ENCODE measurements at places on chromosomes 13 and 19.
A peak's percentile ranks its signal among the peaks of the same experiment; 100 is the strongest.

DNA sequence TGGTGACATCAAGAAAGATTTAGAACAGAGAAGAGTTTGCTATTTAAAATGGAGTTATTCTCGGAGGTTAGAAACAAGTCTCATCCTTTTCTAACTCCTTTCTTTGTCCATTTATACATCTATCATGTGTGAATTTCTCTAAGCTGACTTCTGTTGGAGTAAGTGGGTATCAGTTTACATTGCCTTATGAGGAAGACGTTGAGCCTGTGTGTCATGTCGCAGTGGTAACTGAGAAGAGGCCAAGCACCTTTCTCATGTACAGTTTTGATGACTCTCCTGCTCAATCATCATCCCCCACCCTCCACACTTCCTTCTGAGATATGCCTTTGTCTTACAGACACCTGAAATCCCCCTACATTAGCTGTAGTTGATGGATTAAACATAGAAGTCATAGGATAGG is 624.8 kb downstream of the LIG4 start:
- no peak for DNase-seq

DNA sequence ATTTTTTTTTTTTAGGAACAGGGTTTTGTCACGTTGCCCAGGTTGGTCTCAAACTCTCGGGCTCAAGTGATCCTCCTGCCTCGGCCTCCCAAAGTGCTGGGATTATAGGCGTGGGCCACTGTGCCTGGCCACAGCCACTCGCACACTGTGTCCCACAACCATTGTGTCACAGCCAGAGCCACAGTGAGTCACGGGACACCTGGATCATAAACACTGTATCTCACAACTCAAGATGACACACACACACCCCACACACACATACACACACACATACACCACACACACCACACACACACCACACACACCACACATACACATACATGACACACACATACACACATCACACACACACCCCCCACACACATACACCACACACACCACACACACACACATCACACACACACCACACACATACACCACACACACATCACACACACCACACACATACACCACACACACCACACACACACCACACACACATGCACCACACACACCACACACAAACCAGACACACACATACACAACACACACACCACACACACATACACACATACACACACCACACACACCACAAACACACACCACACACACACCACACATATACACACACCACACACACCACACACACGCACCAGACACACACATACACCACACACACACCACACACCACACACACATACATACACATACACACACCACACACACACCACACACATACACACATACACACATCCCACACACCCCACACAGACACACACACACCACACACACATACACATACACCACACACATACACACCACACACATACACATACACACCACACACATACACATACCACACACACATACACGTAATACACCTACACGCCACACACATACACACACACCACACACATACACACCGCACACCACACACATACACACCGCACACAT is 16.2 kb downstream of the ELAVL3 start:
- no peak for DNase-seq

DNA sequence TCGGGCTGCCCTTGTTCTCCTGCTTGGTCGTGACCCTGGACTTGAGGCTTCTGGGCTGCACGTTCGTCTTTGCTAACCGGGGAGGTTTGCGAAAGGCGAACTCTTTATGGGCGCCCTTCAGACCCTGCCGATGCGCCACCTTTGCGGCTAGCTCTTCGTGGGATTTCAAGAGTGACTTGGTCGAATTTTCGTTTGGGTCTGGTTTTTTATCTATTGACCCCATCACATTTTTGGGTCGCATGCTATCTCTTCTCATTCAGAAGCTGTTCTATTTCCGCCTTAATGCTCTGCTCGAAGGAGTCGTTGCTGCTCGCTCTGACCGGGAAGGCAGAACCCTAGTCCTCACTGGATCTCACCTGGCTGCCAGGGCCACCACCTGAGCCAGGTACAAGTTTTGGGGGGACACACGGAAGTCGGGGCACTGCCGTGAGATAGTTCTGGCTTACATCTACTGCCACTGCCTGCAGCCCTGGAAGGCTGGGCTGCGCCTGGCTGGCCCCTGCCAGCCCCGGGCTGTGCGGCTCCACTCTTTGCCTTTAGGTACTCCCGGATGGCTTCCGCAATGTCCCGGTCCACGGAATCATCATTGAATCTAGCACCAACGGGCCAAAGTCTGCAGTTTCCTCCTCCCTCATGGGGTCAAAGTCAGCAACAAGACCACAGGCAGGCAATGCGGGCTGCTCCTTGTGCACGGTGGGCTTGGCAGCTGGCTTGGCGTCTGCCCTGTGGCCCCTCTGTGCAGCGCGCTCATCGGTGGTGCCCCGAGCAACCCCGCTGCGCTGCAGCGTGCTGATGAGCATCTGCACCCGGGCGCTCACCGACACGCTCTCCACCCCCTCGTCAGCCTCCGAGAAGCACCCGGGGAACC is 16.2 kb downstream of the RB1 start:
- DNase-seq, result no peak

DNA sequence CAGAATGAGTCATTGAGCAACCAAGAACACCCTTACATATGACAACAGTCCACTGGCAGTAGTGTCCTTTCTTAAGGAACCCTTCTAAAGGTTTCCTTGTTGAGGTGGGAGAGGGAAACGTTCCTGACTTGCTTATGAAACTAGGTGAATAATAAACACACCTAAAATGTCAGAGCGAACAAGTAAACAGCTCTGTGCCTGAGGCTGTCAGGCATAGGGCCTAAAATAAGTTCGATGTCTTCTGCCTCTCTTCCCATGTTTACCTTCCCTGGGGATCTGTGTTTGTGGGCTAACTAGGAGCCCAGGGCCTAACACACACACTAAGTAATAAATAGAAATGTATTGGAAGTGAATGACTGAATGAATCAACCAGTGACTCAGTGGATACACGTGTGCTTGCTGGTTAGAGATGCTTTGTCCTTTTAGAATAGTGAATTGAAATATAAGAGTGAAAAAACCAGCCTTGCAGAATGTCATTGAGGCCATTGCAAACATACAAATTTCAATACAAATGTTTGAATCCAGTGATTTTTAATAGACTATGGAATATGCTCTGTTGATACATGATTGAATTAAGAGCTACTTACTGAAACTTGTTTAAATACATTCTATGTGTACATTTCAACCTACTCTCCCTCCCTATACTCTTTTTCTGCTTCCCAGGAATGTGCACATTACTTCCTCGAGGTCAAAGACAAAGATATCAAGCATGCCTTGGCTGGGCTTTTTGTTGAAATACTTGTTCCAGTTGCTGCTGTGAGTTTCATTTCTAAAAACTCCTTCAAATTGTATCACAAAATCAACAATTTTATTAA is 102.9 kb downstream of the FRY start:
- no peak for DNase-seq

GRCh38 chr13:98691360-98691759 is 61.1 kb downstream of the SLC15A1 start:
- no peak for DNase-seq

- no peak for DNase-seq
These were observed 3.2 kb downstream of the GPR183 start for GRCh38 chr13:99303863-99304521.

DNA sequence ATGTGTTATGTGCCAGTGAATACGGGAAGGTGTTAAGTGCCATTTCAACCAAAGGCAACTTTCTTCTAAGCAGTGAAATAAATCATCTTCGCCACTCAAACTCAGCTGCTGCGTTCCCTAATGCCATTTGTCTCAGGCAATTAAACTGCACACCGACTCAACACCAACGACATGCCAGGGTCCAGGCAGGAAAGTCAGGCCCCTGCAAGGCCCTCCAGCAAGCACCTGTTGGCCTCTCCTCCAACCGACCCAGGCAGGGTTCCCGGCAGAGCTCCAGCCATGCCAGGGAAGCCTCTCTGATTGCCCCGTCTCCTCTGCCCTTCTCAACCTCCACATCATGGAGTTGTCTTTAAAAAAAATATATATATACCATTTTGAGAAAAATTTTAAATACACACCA is 21.8 kb downstream of the SAFB2 start:
- no peak for DNase-seq

GRCh38 chr13:66159511-66159910 is 1070.6 kb downstream of the PCDH9 start:
- DNase-seq, result no peak

DNA sequence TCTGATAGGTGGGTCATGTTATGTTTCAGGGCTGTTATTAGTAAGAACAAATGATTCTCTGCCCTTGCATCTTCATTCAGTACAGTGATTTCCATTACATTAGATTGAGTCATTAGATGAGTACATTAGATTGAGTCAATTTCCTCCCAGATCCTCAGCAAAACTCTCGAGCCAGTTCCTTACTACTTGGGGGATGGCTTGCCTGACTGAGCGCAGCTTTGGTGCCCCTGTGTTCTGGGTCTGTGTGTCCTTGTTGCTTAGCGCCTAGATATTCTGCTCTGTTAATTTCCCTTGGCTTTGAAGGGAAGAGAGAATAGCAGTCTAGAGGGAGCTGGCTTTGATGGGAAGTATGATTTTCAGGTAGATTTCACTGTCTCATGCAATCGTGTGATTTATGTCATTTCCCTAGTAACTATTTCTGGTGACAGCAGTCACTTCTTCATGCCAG is 19.1 kb upstream of the SCEL start:
- no peak for DNase-seq

DNA sequence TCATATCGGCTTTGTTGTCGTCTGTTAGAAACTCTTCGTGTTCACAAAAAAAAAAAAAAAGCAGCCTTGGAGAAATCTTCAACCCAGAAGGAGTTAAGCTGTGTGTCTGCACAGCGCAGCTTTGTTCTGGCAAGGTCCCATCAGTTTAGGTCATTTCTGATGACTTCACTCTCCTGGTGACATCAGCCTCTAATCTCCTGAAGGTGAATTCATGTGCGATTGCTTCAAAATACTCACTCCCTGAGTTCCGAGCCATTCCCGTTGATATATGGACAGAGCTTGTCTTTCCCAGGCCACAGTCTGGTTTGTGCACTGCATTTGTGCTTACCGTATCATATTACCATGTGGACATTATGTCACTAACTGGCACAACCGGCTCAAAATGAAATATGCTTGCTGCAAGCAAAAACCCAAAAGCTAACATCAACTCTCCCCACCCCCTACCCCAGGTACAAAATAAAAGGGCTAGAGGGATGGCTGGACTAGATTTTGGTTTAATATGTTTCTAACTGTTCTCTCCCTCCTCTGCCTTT is 342.4 kb downstream of the KCNRG start:
- no peak for DNase-seq

DNA sequence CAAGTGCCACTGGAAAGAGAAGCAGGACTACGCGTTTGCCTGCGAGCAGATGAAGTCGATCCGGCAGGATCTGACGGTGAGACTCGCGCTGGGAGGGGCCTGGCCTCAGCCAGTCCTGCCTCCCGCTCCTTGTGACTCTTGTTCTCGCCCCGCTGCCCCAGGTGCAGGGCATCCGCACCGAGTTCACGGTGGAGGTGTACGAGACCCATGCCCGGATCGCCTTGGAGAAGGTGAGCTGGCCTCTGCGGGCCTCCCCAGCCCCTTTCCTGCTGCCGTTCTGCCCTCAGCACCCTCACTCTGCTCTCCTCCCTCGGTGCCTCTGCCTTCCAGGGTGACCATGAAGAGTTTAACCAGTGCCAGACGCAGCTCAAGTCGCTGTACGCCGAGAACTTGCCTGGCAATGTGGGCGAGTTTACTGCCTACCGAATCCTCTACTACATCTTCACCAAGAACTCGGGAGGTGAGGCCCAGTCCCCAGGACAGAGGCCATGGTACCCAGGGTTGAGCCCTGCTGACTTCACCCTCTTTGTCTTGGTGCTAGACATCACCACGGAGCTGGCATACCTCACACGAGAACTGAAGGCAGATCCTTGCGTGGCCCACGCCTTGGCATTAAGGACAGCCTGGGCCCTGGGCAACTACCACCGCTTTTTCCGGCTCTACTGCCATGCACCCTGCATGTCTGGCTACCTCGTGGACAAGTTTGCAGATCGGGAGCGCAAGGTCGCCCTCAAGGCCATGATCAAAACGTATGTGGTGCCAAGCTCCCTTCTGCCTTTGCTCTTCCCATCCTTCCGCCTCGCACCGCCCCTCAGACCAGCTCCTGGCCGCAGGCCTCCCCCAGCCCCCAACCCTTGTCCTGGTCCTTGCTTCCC is 5.6 kb downstream of the LENG9 start:
- DNase-seq, result no peak

DNA sequence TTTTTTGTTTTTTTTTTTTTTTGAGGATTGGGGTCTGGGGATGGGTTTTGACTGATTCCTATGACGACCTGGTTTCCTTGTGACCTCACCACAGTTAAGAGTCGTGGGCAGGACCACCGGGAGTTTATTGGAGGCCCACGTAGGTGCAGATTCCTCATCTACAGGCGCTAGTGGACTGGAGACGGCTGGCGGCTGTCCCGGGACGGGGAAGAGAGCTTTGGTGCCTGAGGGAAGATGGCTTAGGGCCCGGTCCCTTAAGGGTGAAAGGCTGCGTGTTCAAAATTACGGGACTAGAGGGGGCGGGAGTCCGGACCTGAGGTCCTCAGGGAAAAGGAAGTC is 682 bp upstream of the TEAD2 start:
- peak; percentile 86 for DNase-seq

- no peak for DNase-seq
These were observed 13.4 kb downstream of the LYL1 start for GRCh38 chr19:13089139-13089856.

DNA sequence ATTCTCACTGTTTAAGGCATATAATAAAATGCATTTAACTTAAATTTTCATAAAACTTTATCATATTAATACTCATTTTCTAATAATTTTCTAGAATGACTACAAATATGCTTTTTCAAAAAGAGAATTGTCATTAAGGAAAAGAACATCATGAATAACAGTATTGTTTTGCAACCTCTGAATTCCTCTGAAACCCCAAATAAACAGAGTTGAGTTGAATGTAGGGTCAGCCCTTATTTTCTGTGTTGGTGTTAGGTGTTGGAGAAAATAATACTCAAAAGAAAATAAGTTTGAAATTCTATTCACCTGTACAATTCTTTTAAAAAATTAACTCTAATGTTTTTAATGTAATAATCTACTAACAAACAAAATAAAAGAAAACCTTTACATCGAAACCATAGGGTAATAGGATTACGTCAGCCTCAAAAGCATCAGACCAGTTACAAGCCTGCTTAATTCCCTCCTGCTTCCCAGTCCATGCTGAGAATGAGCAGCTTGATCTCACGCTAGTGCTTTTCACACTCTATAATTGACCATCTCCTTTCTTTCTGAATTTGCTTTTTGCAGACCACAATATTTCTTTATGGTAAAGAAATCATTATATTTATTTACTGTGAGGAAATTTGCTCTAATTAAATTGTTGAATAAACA is 160.9 kb downstream of the PCDH9 start:
- DNase-seq, result no peak

- no peak for DNase-seq
These were observed 2.2 kb downstream of the BST2 start for GRCh38 chr19:17402982-17403855.
